CD4-positive, alpha-beta T cell treated with Interleukin-2 at 100 ng/mL for 4 hours (primary cell): ENCODE measurements at places on chromosomes 5 and 9.

- no peak for DNase-seq
Measured at GRCh38 chr5:5816960-5817359, 394.5 kb downstream of the ICE1 start.

- DNase-seq: no peak
Measured at GRCh38 chr9:138046641-138047301, 169.2 kb downstream of the CACNA1B start.

- DNase-seq: no peak
Measured at GRCh38 chr5:9245071-9245470, 300.8 kb downstream of the SEMA5A start.

DNA sequence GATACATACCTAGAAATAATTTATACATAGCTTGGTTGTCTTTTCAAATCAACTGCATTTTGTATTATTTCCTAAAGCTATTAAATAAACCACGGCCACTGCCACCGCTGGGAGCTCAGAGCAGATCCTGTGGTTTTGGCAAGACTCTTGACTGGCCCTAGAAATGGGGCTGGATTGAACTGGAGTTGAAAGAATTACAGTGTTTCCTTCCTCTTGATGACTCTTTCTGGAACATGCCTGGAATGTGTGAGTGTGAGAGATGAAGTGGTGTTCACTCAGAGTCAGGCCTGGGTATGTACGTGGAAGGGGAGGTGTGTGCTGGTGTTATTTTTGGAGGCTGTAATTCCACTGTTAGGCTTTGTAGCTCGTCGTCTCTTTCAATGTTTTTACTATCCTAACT, 45.9 kb downstream of the TEK start:
- no peak for DNase-seq

- no peak for DNase-seq
Measured at GRCh38 chr5:43432486-43433375, 20.5 kb upstream of the CCL28 start.

DNA sequence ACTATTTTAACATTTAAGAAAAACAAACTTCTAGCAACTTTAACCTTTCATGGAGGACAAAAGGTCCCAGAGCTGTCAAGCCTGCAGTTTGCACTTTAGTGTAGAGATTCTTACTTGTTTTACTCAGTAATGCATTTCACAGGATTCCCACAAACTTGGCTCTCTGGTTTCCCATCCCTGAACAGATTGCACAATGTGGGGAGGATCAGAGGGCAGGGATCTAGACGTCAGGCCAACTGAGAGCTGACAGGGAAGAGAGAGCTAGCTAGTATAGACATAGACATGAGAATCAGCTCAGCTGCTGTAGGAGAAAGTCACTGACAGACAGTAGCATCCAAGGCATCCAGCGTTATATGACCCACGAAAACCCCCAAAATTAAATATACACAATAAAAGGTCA, 20.9 kb upstream of the BNIP1 start:
- no peak for DNase-seq

- DNase-seq: no peak
Measured at GRCh38 chr5:23157716-23158115, 304.6 kb upstream of the CDH12 start.

DNA sequence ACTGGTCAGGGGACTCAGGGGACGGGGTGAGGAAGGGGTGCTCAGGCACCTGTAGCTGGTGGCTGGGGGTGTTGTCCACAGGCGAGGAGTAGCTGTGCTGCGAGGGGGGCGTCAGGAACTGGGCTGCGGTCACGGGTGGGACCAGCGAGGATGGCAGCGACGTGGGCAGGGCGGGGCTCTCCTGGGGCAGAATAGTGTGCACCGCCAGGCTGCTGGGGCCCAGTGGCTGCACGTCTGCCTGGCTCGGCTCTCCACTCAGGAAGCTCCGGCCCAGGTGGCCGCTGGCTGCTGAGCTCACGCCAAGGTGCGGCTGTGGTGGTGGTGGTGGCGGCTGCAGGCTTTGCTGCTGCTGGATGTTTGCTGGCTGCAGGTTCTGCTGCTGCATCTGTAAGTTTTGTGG, 13.3 kb upstream of the SEC16A start:
- DNase-seq: no peak
